ENCODE measurements at places on chromosomes 3 and 15. TPM values are rescaled to one million over a fixed set of nuclear protein-coding genes. Genes with fewer than 3 reads are reported as not detected.

Gene SLC2A2
- not detected for total RNA-seq

Gene UACA
- 108 TPM for total RNA-seq

Gene CHL1
- total RNA-seq = not detected

Gene SSUH2
- not detected for total RNA-seq

Gene TUSC7
- not detected for total RNA-seq

Gene ITIH3
- total RNA-seq = not detected

Gene IL17RB
- total RNA-seq = not detected

Gene IDH3A
- total RNA-seq = 49.9 TPM

Gene PFKFB4
- total RNA-seq = 13.8 TPM

Gene PPP2R3A
- total RNA-seq = 10.4 TPM

Gene CACNA2D3
- under 0.01 TPM for total RNA-seq

Gene AADACL2
- total RNA-seq = not detected

Gene TEX55
- not detected for total RNA-seq

Gene NT5DC2
- 205 TPM for total RNA-seq

Gene AMOTL2
- 105 TPM for total RNA-seq

Gene IGF1R
- total RNA-seq = 27.4 TPM

Gene CHST2
- total RNA-seq = 21.3 TPM

Gene LRRC15
- under 0.01 TPM for total RNA-seq

Gene HPS3
- 26.5 TPM for total RNA-seq

Gene RLBP1
- not detected for total RNA-seq

Gene ALDH1L1
- 2.9 TPM for total RNA-seq

Gene ECE2
- total RNA-seq = not detected

Gene CLDN16
- total RNA-seq = 0.35 TPM

Gene GOLGA6D
- not detected for total RNA-seq

Gene OIP5
- total RNA-seq = 23.1 TPM

Gene NEK10
- 6.7 TPM for total RNA-seq

Gene GPR87
- total RNA-seq = 3.2 TPM

Gene GLDN
- 0.53 TPM for total RNA-seq

Gene ALDH1A2
- total RNA-seq = 2.6 TPM

Gene SIN3A
- 25.7 TPM for total RNA-seq

Gene FBN1
- 179 TPM for total RNA-seq

Gene STRIT1
- total RNA-seq = not detected

Gene PKM
- 2,790 TPM for total RNA-seq

Gene UROC1
- not detected for total RNA-seq

Gene SMC4
- total RNA-seq = 45.5 TPM

Gene NKTR
- 11.5 TPM for total RNA-seq

Gene KLHL6
- not detected for total RNA-seq

Gene ANKUB1
- total RNA-seq = not detected

Gene SLC22A13
- total RNA-seq = not detected

Gene RPN1
- total RNA-seq = 588 TPM

Gene USP8
- total RNA-seq = 40.4 TPM

Gene C3orf49
- not detected for total RNA-seq

Gene CHRNA5
- total RNA-seq = 1.2 TPM

Gene NRG4
- not detected for total RNA-seq

Gene REC114
- total RNA-seq = not detected

Gene EOMES
- not detected for total RNA-seq

Gene WDR72
- total RNA-seq = not detected

Gene C3orf70
- 0.29 TPM for total RNA-seq

Gene GOLGA8G
- not detected for total RNA-seq

Gene SI
- total RNA-seq = not detected

Gene CIDEC
- 0.29 TPM for total RNA-seq

Gene TRH
- 0.18 TPM for total RNA-seq

Gene MFAP1
- total RNA-seq = 21.8 TPM

Gene GPR176
- total RNA-seq = 93.1 TPM

Gene SERPINI2
- total RNA-seq = not detected

Gene CNTN4
- not detected for total RNA-seq

Gene STARD9
- 1.2 TPM for total RNA-seq
